ENCODE measurements at places on chromosomes 4 and X. TPM values are rescaled to one million over a fixed set of nuclear protein-coding genes. Genes with fewer than 3 reads are reported as not detected.

MORC4 gene
- 42.1 TPM for total RNA-seq

FGFR3 gene
- total RNA-seq: 0.59 TPM

NDST4 gene
- not detected for total RNA-seq

NUP62CL gene
- not detected for total RNA-seq

CACNA1F gene
- not detected for total RNA-seq

AFP gene
- 1.1 TPM for total RNA-seq

DGAT2L6 gene
- total RNA-seq: not detected

JAKMIP1 gene
- total RNA-seq: not detected

PAGE5 gene
- not detected for total RNA-seq

APBB2 gene
- total RNA-seq: 47.6 TPM

Data from smooth muscle cell of the pulmonary artery (primary cell).